Heart right ventricle (tissue), 16 donors: ENCODE measurements at places on chromosomes 16 and 17.

DNA sequence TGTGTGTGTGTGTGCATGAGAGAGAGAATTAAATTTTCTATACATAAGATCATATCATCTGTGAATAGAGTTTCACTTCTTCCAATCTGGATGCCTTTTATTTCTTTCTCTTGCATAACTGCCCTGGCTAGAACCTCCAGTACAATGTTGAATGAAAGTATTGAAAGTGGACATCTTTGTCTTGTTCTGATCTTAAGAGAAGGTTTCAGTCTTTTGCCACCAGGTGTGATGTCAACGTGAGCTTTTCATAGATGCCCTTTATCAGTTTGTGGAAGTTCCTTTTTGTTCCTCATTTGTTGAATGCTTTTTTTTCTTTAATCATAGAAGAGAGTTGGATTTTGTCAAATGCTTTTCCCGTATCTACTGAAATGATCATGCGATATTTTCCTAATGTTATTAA, 63.3 kb downstream of the RNF213 start:
- no peaks in the 10 kb centered on the region for H3K4me1 ChIP-seq
- no peak overlapping the region for H3K4me3 ChIP-seq
- no peak overlapping the region for H3K27ac ChIP-seq
- DNase-seq = no peak
- no peaks in the 10 kb centered on the region for H3K27me3 ChIP-seq

- H3K27ac ChIP-seq = no peak overlapping the region
- H3K4me1 ChIP-seq = peaks cover 10% of the 10 kb centered on the region
- peaks cover 16% of the 10 kb centered on the region for H3K27me3 ChIP-seq
- H3K4me3 ChIP-seq = no peak overlapping the region
These were observed 68.9 kb upstream of the HNF1B start for GRCh38 chr17:37813751-37814150.

GRCh38 chr16:66386629-66387622, 20.4 kb downstream of the CDH5 start:
- H3K36me3 ChIP-seq = no peaks in the 10 kb centered on the region
- H3K4me3 ChIP-seq = no peak overlapping the region
- H3K27me3 ChIP-seq = no peaks in the 10 kb centered on the region
- peak overlapping the region; percentile 35 for H3K27ac ChIP-seq
- no peak for DNase-seq

DNA sequence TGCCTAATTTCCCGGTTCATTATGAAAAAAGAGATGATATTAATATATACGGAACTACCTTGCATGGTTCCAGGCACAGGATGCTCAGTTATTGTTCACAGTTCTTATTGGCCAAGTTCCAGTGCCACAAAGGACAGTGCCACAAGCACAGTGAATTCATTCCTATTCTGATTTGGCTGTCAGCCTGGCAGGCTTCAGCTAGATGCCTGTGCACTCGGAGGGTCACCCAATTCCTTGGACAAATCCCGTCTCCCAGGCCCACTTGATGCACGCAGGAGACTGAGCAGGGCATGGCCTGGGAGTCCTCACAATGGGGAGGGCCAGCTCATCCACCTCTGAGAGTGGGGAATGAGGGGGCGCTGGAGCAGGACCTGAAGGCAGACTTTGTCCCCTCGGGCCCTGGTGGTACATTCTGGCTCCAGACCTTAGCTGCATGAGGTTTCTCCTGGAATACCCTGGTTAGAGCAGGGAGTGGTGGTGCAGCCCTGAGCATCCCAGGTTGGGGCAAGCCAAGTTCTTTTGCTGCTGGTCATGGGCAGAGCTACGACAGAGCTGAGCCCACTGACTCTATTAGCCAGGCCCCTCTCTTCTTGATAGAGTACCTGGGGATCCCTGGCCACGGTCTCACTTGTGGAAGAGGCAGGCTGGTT, 41.4 kb downstream of the MIS12 start:
- no peak for DNase-seq
- no peak overlapping the region for H3K4me3 ChIP-seq
- no peaks in the 10 kb centered on the region for H3K27me3 ChIP-seq
- peaks cover 70% of the 10 kb centered on the region for H3K36me3 ChIP-seq
- peaks cover 20% of the 10 kb centered on the region for H3K4me1 ChIP-seq

DNA sequence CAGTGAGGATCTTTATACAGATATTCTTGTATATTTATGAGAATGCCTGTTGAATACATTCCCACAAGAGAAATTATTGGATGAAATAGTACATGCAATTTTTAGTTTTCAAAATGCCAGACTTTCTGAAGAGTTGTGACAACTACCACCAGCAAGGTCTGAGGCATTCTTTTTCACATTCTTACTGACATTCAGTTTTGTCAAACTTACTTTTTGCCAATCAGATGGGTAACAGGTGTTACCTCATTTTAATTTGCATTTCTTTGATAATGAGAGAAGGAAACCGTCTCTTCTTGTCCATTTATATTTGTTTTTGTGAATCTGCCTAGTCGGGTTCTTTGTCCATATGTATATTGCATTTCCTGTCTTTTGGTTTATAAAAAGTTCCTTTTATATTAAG, 24.3 kb downstream of the NOL11 start:
- DNase-seq = no peak
- no peak overlapping the region for H3K4me3 ChIP-seq
- no peak overlapping the region for H3K27ac ChIP-seq
- no peaks in the 10 kb centered on the region for H3K4me1 ChIP-seq

GRCh38 chr16:4987580-4988374, 29.6 kb downstream of the SEC14L5 start:
- no peaks in the 10 kb centered on the region for H3K4me1 ChIP-seq
- no peak for DNase-seq
- no peak overlapping the region for H3K4me3 ChIP-seq
- no peak overlapping the region for H3K27ac ChIP-seq

DNA sequence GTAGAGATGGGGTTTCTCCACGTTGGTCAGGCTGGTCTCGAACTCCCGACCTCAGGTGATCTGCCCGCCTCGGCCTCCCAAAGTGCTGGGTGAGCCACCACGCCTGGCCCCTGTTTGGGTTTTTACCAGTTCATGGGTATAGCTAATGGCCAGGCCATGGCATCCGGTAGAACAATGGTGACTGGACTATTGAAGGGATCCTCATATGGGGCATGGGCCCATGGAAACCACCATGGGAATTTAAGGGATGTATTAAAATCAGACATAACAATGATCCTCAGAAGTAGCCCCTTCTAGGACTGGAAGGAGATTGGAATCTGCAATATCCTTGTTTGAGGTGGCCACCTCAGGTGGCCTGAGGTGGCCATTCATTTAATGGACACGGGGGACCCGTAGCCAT, 17.5 kb upstream of the GUCY2D start:
- H3K4me3 ChIP-seq = no peak overlapping the region
- H3K27me3 ChIP-seq = peaks cover 4% of the 10 kb centered on the region
- H3K4me1 ChIP-seq = peaks cover 6% of the 10 kb centered on the region
- H3K36me3 ChIP-seq = no peaks in the 10 kb centered on the region

DNA sequence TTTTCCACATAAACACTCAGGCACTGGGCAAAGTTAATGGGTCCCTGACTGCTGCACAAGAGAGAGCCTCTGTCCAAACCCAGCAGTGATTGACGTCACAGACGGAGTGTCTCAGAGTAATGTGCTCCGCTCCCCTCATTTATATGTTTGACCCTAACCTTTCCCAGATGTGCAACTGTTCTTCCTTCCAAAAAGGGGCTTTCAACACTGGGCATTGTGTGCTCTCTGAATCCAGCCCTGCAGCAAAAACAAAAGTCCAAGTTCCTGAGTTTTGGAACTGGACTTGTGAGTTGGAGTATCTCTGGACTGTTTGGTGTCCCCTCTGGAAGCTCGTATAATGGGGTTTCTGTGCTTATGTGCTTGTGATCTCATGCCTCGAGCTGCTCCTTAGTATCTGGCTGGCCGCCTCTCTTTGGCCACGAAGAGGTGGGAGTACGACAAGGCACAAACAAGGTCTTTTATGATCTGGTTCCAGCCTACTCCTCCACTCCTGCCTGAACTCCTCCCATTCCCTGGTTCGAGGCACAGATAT, 76.4 kb upstream of the SMIM36 start:
- H3K27ac ChIP-seq = no peak overlapping the region
- H3K36me3 ChIP-seq = no peaks in the 10 kb centered on the region
- no peaks in the 10 kb centered on the region for H3K27me3 ChIP-seq
- no peaks in the 10 kb centered on the region for H3K4me1 ChIP-seq

DNA sequence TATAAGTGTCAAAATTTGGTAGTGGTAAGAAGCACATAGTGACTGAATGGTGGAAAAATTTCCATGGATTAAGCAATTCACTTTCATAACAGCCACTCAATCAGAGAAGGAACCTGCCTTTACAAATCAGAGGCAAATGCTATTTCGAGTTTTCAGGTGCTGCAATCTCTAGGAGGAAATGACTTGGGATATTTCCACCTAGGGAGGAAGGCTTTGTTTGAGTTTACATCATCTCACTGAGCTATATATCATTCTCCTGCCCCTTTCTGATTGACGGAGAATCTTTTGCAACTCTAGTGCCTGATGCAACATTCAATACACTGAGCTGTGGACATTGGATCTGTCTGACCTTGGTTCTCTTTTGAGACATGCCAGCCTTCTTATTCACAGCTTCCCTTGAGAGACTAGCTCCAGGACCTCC, 26.3 kb downstream of the MARCHF10 start:
- no peak overlapping the region for H3K27ac ChIP-seq
- DNase-seq = no peak
- H3K27me3 ChIP-seq = no peaks in the 10 kb centered on the region

- no peak overlapping the region for H3K27ac ChIP-seq
- peaks cover 5% of the 10 kb centered on the region for H3K4me1 ChIP-seq
- no peak overlapping the region for H3K4me3 ChIP-seq
- peak; percentile 65 for DNase-seq
- no peaks in the 10 kb centered on the region for H3K27me3 ChIP-seq
These were observed 25.1 kb downstream of the SLC7A5 start for GRCh38 chr16:87844120-87844733.

GRCh38 chr17:72697602-72698146, 394.8 kb downstream of the SLC39A11 start:
- H3K4me3 ChIP-seq = no peak overlapping the region
- no peaks in the 10 kb centered on the region for H3K36me3 ChIP-seq
- H3K27me3 ChIP-seq = no peaks in the 10 kb centered on the region
- H3K27ac ChIP-seq = no peak overlapping the region
- no peak for DNase-seq
- H3K4me1 ChIP-seq = no peaks in the 10 kb centered on the region

GRCh38 chr17:63370696-63371095, 75.4 kb downstream of the CYB561 start:
- no peak for DNase-seq
- no peaks in the 10 kb centered on the region for H3K36me3 ChIP-seq
- no peaks in the 10 kb centered on the region for H3K27me3 ChIP-seq
- H3K27ac ChIP-seq = no peak overlapping the region
- no peak overlapping the region for H3K4me3 ChIP-seq

DNA sequence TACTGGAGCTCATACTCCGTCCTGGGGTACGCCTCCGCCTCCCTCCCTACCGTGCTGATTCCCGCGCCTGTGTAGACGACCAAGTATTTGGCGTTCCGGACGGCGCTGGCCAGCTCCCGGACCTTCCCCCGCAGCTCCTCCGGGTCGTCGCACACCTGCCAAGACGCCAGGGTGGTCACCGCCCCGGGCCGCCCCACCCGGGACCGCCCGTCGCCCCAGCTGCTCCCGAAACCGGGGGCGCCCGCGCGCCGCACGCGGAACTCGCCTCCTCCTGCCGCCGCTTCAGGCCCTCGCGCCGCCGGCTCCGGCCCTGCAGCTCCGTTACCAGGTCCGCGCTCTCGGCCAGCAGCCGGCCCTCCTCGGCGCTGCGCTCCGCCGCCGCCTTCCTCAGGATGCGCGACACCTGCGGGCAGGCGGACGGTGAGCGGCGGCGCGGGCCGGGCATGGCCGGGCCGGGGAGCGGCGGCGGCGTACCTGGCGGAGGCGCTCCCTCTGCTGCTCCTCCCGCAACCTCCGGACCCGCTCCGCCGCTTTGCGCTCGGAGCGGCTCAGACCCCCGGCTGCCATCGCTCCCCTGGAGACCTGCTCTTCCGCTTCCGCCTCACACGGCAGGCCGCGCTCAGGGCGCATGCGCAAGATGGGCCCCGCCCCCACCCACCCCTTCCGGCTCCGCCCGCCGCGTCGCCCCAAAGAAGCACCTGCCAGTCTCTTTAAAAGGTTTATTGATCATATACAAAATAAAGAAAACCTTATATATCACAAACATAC, at the start of gene SIRT7:
TSS of gene SIRT7 (minus strand) at position 612 of the 768 bp plus-strand sequence. CDS start at position 567, 45 bp downstream.
- H3K4me1 ChIP-seq = peaks cover 44% of the 10 kb centered on the region
- peaks cover 60% of the 10 kb centered on the region for H3K36me3 ChIP-seq
- H3K4me3 ChIP-seq = peak within 1 kb of the TSS; percentile 83

DNA sequence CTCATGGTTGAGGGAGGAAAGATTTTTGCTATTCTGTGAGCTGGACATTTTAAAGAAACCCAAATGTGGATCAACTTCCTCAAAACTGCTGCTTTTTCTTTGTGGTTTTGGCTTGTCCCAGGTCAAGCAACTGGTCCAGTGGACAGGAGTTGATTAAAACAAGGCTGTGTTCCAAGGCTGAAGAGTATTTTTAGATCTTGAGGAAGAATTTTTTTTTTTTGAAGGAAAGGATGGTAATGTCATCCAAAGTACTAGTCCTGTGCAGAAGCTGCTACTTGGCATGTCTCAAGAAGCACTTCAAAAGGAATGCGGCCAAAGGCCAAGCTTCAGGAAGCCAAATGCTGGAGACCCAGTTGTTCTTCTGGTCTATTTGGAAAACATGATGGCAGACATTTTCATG, 8.0 kb upstream of the MYH2 start:
- DNase-seq = peak; percentile 4
- no peak overlapping the region for H3K27ac ChIP-seq
- no peaks in the 10 kb centered on the region for H3K27me3 ChIP-seq
- H3K4me1 ChIP-seq = peaks cover 3% of the 10 kb centered on the region
- no peak overlapping the region for H3K4me3 ChIP-seq
